ENCODE measurements at places on chromosomes 16 and 17.

DNA sequence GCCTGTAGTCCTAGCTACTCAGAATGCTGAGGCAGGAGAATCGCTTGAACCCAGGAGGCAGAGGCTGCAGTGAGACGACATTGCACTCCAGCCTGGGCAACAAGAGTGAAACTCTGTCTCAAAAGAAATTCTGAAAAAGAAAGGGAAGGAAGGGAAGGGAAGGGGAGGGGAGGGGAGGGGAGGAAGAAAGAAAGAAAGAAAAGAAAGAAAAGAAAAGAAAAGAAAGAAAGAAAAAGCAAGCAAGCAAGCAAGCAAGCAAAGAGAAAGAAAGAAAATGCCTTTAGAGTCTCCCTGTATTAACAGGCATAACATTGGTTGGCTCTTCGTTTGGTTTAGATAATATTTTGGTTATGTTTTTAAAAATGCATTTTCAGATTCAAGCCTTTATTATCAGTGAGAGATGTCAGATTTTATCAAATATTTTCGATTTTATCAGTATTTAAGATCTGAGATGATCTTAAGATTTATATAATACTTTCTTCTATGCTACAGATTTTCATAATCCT, 281.1 kb downstream of the NPIPA8 start:
- no peak for DNase-seq

- DNase-seq: no peak
These were observed 9.5 kb upstream of the NDEL1 start for GRCh38 chr17:8426094-8426720.

DNA sequence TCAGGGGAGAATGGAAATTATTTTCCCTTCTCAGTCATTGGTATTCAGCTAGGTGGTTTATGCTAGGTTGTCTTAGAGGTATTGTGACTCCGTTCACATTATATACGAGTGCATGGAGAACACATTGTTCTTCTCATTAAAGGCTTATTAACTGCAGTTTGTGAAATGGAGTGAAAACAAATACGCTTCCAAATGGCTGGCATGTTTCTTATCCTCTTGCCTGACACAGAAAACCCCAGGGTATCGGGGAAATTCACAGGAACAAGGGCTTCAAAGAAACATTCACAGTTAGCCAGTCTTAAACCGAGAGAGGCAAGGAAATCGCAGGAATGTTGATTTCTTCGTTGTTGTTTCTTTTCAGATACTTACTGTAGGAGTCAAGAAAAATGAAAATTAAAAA, 1047.9 kb upstream of the RBFOX1 start:
- no peak for DNase-seq

DNA sequence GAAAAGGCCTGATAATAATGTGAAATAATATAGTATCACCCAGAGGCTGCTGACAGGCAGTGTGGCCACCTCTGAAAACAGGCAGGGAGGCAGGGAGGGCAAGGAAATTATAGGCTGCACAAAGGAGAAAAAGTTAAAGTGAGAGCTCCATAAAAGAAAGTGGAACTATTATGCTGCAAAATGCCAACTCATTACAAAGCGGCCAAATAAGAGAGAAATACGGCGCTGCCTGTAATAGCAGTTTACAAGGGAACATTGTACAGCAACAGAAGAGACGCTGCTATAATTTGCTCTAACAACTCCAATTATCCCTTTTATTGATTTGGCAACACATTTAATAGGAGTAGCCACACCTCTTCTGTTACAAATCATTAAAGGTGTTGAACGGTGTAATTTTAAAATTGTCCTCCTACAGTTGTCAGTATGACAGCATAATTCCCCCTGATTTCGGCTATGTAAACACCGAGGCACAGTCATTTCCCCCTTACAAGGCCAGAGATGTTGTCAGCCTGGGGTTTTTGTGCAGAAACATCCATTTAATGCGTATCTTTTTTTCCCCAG, 120.3 kb downstream of the MRM1 start:
- no peak for DNase-seq

- DNase-seq: no peak
These were observed 586 bp downstream of the CACNG1 start for GRCh38 chr17:67044940-67045339.

All from NCI-H446 treated with DMSO at 0.1 percent for 48 hours (cell line).